ENCODE measurements at places on chromosomes 3 and 15.

- DNase-seq: no peak
Observed at GRCh38 chr3:41652931-41653330, 309.0 kb downstream of the ULK4 start.

GRCh38 chr3:71703797-71704196 is 21.4 kb downstream of the EIF4E3 start:
- DNase-seq: no peak

GRCh38 chr3:50616003-50616769 is 765 bp upstream of the MAPKAPK3 start:
- DNase-seq: peak; percentile 91

- no peak for DNase-seq
Observed at GRCh38 chr3:19931767-19932188, 2.2 kb downstream of the EFHB start.

DNA sequence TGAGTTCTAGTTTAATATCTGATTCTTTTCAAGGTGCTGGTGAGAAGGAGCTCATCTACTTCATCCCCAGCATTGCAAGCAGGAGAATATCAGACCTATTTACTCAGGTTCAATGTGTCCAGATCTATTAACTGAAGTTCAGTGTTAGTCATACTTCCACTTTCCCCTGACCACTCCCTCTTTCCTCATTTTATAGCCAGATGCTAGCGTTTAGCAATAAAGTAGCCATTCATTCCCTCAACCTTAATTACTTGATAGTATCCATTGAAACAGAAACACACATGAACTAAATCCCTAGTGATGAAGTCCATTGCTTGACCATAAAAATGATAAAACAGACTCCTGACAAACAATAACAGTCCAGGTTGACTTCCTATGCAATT is 60.0 kb downstream of the RPL22L1 start:
- DNase-seq: no peak

- no peak for DNase-seq
Observed at GRCh38 chr3:148796799-148797198, 30.8 kb upstream of the CPB1 start.

- no peak for DNase-seq
Observed at GRCh38 chr3:33914212-33914611, 115.8 kb downstream of the PDCD6IP start.

DNA sequence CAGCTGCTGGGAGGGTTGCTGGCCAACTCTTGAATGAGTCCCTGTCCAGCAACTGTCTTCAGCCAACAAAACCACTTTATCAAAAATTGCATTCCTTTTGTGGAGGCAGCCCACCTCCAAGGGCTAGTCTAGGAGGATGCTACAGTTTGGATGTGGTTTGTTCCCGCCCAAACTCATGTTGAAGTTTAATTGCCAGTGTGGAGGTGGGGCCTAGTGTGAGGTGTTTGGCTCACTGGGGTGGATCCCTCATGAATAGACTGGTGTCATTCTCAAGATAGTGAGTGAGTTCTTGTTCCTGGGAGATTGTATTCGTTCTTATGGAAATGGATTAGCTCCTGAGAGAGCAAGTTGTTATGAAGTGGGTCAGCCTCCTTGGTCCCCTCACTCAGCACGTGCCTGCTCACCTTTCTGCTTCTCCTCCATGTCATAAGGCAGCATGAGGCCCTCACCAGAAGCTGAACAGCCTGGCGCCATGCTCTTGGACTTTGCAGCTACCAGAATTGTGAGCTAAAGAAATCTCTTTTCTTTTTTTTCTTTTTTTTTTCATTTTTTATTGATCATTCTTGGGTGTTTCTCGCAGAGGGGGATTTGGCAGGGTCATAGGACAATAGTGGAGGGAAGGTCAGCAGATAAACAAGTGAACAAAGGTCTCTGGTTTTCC is 4.2 kb upstream of the RFC4 start:
- no peak for DNase-seq

DNA sequence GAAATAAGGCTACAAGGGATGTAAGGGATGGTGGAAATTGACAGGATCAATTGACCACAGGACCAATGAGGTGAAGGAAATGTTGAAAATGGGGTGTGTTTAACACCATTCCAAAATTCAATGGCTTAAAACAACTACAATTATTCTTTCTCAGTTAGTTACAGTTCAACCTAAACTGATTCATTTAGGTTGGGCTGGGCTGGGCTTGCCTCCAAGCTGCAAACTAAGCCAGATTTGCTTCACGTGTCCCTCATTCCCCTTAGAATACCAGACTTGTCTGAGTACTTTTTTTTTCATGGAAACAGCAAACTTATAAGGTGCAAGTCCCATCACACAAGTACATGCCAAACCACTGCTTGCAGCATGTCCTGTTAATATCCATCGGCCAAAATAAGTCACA is 280.1 kb downstream of the NEK10 start:
- peak; percentile 64 for DNase-seq

DNA sequence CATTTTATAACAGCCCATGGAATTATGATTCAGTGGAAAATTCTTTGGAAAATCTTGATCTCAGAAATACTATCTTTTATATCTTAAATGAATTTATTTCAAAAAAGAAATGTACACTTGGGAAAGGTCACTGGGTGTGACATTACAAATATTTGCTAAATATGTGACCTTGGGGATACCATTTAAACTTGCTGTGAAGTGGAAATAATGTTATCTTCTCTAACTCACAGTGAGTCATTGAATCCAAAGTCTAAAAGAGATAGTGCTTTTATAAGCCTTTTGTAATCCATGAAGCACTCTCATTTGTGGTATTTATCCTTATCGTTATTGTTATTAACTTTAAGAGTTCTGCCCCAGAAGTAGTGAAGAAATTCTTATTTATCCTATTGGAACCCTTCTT is 289.8 kb upstream of the SEMA6D start:
- no peak for DNase-seq

- no peak for DNase-seq
Observed at GRCh38 chr3:128151758-128152274, 1.5 kb upstream of the EEFSEC start.

- DNase-seq: peak; percentile 18
Observed at GRCh38 chr3:18529631-18530030, 104.5 kb upstream of the SATB1 start.

- DNase-seq: no peak
Observed at GRCh38 chr3:29695643-29696198, 414.9 kb downstream of the RBMS3 start.

- DNase-seq: no peak
Observed at GRCh38 chr3:189625071-189625470, 6.1 kb upstream of the TP63 start.

DNA sequence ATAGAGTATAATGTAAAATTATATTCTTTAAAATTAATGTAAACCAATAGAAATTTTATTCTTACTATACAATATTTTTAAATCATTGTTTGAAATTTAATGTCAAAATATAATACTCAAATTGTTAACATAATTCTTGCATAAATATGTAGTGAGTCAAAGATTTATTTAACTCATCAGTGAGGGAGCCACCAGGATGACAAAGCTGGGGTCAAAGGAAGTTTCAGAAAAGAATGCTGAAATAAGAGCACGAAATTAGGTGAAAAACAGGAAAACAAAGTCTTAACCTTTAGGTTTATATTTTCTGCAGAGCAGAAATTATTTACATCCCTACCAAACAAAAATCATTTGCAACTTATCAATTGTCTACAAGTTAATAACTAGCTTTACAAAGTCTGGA is 74.1 kb downstream of the DIPK2A start:
- no peak for DNase-seq

- DNase-seq: no peak
Observed at GRCh38 chr3:29083676-29084075, 197.2 kb upstream of the RBMS3 start.

- DNase-seq: no peak
Observed at GRCh38 chr3:81760215-81760614, 1.2 kb downstream of the GBE1 start.

DNA sequence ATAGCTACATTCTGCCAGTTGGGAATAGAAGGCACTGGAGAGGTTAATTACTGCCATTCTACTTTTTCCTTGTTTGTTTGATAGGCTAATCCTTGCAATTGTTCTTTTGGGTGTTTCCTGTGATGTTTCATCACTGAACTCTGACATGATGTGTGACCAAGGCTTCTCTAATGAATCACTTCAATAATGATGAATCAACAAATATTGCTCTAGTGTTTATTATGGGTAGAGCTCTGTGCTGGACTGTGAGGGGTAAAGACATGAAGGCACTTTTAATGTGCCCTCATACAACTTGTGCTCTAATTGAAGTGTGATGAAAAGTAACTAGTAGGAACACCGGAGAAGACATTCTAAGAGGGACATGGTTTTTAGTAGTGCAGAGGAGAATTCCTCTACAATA is 233.6 kb downstream of the WDR72 start:
- no peak for DNase-seq

GRCh38 chr3:129384594-129385323 is 43.7 kb downstream of the EFCAB12 start:
- no peak for DNase-seq

DNA sequence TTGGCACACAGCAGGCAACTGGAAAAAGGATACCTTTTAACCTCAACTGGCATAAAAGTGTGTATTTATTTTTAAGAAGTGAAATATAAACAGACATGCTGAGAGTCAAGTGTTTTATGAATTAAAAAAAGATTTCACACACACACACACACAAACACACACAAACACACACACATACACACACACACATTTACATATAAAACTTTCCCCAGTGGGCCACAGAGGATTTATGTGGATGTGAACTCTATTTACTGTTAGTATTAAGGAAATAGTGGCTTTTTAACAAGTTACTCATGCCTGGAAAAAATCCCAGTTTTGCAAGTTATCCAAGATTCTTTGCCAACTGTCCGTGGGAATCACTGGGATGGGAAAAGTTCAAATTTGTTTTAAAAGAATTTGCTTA is 725.9 kb upstream of the NR2F2 start:
- DNase-seq: peak; percentile 50

GRCh38 chr3:198017090-198017489 is 57.1 kb downstream of the LMLN start:
- no peak for DNase-seq
